ENCODE measurements at places on chromosomes 16 and 17.

DNA sequence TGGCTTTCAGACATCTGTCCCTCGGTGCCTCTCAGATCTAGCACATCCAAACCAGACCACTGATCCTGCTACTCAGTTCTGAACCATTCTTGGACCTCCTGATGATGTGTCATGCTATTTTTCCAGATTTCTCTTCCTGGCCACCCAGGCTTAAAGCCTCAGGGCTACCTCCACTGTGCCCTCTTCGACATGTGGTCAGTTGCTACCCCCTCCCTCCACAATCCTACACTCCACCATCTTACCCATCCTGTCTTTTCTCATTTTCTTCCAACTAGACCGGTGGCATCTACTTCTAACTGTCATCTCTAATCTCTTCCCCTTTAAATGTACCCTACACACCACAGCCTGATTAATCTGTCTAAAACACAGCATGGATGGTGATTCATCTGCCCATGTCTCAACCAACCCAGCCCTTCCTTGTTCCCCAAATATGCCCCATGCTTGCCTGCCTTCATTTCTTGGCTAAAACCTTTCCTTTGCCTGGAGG lies 478.6 kb downstream of the SLC39A11 start:
- DNase-seq = no peak

GRCh38 chr16:29927070-29927905 lies 1.3 kb upstream of the KCTD13 start:
- DNase-seq = peak; percentile 11

- DNase-seq = no peak
These were observed 472.7 kb downstream of the KCNJ2 start for GRCh38 chr17:70642059-70642458.

GRCh38 chr17:45813048-45813725 lies 29.1 kb downstream of the CRHR1 start:
- no peak for DNase-seq

DNA sequence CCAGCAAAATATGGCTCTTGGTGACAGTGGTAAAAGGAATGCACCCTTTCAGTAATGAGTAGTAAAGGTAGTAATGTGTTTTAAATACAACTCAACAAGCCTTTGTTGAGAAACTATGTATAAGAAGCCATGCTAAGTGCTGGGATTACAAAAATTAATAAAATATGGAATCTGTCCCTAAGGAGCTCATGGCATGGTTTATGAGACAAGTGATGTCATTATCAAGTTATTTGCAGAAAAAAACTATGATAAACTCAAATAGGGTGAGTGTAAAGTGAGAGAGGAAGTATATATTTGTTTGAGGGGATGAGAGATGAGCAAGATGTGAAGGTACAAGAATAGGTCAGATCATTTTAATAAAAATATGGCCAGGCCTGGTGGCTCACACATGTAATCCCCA lies 76.9 kb downstream of the NF1 start:
- DNase-seq = no peak

- DNase-seq = no peak
These were observed 138.2 kb downstream of the ZNF423 start for GRCh38 chr16:49717689-49718088.

DNA sequence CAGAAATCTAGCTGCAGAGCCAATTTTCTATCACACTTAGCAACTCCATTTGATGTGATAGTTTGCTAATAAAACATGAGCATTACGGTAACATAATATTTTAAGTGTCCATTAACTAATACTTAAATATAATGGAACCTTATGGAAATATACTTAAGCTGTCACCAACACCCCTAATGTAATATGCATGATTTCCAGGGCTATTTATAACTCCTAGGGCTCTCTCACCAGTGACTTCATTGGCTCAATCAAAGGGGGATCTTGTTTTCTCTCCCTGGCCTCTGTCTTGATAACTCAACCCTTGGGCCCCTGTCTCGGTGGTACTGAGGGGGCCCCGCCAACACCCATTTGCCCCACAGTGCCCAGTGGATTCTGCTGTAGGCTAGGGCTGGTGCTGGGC lies 170.4 kb downstream of the SALL1 start:
- DNase-seq = no peak

DNA sequence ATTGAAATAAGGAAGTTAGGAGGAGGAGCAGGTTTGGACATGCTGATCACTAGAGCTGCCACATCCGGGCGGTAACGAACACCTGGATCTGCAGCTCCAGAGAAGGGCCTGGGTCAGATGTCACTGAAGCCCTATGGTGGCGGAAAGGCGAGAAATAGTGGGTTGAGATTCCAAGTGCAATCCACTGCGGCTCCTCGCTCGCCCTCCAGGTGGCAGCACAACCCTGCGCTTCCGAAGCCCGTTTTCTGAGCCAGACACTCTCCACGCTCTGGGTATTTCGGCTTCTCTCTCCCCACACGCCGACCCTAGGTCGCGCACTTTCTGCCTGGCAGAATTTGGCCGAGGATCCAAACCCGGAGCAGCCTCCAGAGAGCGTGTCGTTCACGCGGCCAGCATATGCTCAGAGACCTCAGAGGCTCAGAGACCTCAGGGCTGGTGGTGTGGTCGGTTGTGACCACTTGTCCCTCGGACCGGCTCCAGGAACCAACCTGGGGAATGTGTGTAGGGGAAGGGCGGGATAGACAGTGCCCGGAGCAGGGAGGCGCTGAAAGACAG lies 922 bp upstream of the SLC2A4 start:
- peak; percentile 81 for DNase-seq

DNA sequence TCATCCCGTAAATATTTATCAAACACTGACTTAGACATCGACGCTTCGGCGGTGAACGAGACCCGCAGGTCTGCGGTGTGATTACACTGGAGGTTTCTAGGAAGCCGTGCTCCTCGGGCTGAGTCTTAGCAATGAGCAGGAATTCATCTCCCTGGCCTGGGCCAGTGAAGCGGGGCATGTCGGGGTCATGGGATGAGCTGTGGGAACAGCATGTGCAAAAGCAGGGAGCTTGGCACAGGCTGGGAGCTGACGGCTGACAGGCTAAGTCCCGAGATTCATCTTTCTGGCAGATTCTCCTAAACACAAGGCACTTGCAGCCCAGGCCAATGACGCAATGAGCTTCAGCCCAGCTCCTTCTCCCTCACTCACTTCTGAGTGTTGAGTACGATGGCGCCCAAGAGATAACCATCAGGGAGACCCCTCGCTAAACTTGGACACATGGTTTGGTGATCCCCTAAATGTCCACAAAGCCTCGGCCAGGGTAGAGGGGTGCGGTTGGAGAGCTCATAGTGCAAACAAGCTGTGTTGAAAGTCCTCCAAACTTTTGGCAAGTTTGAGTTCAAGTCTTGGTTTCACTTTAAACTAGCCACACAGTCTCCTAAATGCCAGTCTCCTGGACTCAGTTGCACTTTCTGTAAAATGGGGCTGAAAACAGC lies 12.8 kb downstream of the CRISPLD2 start:
- DNase-seq = no peak

DNA sequence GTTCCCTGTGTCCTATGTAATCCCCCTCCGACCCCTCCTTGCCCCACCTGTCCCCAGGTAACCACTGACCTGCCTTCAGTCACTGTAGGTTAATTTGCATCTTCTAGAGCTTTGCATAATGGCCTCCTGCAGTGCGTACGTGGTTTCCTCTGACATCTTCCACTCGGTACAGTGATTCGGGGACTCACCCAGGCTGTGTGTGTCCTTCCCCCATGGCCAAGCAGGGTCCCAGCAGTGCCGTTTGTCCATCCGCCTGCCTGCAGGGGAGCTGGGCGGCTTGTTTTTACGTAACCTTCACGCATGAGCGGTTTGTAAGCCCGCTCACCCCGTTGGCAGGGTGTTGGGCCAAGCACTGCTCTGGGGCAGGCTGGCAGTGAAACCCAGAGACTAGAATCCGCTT lies 7.9 kb downstream of the MAPK8IP3 start:
- DNase-seq = no peak
